Stimulated activated CD8-positive, alpha-beta memory T cell treated with anti-CD3 and anti-CD28 coated beads, Interleukin-15, amount 100 ng/mL, for 24 hours (primary cell): ENCODE measurements at places on chromosomes 5 and 9.

GRCh38 chr5:125634216-125634835, 788.9 kb upstream of the GRAMD2B start:
- no peak for DNase-seq

- DNase-seq, result no peak
Observed at GRCh38 chr9:19188771-19189170, 41.7 kb upstream of the DENND4C start.

- no peak for DNase-seq
Observed at GRCh38 chr5:29879401-29879800, 1314.1 kb upstream of the CDH6 start.

DNA sequence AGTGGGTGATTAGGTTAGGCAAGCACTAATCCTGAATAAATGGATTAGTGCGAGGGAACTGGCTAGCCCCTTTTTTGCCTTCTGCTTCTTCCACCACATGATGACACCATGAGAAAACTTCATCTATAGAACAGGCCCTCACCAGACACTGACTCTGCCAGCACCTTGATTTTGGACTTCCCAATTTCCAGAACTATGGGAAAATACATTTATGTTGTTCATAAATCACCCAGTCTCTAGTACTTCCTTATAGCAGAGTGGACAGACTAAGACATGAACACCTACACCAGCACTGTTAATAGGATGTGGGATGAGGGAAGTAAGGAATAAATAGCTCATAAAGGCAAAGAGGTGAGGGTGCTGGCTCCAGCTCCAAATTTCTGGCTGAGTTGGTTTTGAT, 1.4 kb downstream of the ZNF622 start:
- DNase-seq, result no peak

DNA sequence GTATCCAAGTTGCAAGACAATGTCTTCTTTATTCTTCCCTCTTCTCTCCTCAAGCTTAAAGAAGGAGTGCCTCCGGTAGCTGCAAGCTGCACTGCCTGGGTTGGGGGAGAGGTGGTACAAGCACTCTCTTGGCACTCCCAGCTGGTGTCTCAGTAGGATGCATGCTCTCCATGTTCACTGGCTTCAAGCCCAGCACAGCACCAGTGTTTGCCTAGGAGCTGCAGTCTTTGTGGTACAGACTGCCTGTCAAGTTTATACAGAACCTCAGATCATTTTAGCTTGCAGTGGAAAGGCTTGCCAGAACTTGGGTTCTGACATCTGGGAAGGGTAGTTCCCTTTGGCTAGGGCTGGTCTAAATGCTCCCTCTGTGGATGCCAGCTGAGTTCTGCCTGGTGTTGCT, 505.6 kb downstream of the MAN2A1 start:
- DNase-seq, result no peak

DNA sequence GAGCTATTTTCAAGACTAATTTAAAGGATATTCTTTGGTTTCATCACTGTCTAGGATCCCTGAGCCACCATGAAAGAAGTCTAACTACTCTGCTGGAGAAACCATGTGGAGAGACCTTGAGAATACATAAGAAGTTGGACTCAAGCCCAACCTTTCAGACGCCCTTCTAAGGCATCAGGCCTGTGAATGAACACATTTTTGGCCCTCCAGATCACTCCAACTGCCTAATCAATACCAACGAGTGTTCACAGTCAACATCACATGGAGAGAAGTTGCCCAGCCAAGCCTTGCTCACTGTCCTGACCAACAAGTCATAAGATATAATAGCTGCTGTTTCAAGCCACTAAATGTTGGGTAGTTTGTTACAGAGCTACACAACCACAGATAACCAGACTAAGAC, 100.7 kb downstream of the EPB41L4A start:
- no peak for DNase-seq

DNA sequence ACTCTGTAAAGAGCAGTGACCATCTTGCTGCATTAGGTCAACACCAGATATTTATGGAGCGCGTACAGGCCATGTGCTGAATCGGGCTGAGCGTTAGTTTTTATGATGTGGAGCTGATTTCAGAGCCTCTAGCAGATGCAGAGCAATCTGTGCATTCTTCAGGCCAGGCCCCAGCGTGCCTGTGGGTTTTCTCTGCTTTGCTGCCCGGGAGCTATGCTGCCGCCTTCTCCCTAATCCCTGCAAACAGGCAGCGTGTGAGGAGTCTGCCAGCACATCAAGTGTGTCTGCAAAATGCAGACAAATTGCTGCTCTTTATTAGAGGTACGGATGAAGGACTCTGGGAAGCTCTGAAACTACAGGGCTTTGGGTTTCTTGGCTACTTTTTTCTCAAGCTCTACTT, 170.0 kb downstream of the NTRK2 start:
- DNase-seq, result no peak

- DNase-seq, result no peak
Observed at GRCh38 chr5:1505506-1506241, 18.1 kb downstream of the LPCAT1 start.

- no peak for DNase-seq
Observed at GRCh38 chr5:133757396-133757945, 145.1 kb upstream of the FSTL4 start.

GRCh38 chr5:98827161-98827560, 53.7 kb downstream of the RGMB start:
- no peak for DNase-seq

DNA sequence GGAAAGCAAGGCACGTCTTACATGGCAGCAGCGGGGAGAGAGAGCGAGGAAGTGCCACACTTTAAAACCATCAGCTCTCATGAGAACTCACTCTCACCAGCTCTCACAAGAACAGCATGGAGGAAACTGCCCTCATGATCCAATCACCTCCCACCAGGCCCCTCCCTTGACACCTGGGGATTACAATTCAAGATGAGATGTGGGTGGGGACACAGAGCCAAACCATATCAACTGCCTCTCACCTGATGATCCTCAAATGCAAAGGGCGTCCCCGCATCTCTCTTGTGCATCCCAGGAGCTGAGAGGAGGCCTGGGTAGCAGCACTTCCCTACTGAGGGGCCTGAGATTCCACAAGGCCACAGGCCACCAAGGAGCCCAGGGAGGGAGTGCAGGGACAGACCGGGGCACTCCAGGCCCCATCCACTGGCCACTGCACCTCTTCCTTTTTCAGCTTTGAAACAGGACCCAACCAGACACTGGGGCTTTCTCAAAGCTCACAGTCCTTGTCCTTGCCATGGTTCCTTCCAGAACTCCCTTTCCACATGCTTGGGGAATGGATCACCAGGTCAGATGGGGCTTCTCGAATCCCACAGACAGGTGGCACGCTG, 54.5 kb upstream of the IL17B start:
- no peak for DNase-seq

GRCh38 chr5:20166456-20166855, 178.5 kb upstream of the CDH18 start:
- no peak for DNase-seq

- DNase-seq, result no peak
Observed at GRCh38 chr5:144183254-144183889, 12.7 kb downstream of the KCTD16 start.

- DNase-seq, result no peak
Observed at GRCh38 chr5:75050415-75050814, 1.9 kb downstream of the GCNT4 start.

DNA sequence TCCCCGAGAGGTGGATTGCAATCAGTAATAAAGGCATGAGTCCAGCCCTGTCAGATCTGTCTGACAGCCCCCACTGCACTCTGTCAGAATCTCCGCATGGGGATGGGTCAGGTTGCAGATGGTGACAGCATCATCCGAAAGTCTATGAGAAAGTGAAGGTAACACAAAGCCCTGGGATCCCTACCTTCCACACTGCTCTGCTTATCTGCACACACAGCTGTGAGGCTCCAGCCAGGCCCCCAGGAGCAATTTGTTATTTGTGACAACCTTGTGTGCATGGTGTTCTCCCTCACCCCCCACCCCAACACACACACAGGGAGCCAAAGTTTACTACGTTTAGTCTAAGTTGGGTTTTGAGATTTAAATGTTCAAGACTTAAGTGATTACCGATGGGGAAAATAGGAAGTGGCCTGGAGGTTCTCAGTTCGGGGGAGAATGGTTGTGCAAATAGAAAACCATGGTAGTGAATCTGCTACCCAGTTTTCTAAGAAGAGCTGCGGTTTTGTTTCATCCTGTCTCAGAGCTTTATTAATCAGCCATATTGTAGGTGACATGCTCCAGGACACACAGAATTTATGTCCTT, 92.7 kb downstream of the SV2C start:
- no peak for DNase-seq

- no peak for DNase-seq
Observed at GRCh38 chr9:130426883-130427282, 17.9 kb upstream of the ASS1 start.

- DNase-seq, result no peak
Observed at GRCh38 chr9:114002271-114002985, 75.7 kb downstream of the AMBP start.
